ENCODE measurements at places on chromosomes 12 and 14.

- no peak for DNase-seq
Measured at GRCh38 chr12:106997916-106998315, 11.0 kb upstream of the MTERF2 start.

GRCh38 chr12:115024531-115024930 is 340.6 kb upstream of the TBX3 start:
- DNase-seq = no peak

GRCh38 chr14:103703433-103704385 is 11.5 kb downstream of the XRCC3 start:
- no peak for DNase-seq

- no peak for DNase-seq
Measured at GRCh38 chr12:107474639-107475539, 210.7 kb upstream of the PWP1 start.

- no peak for DNase-seq
Measured at GRCh38 chr12:116376354-116377193, 99.1 kb upstream of the MED13L start.

DNA sequence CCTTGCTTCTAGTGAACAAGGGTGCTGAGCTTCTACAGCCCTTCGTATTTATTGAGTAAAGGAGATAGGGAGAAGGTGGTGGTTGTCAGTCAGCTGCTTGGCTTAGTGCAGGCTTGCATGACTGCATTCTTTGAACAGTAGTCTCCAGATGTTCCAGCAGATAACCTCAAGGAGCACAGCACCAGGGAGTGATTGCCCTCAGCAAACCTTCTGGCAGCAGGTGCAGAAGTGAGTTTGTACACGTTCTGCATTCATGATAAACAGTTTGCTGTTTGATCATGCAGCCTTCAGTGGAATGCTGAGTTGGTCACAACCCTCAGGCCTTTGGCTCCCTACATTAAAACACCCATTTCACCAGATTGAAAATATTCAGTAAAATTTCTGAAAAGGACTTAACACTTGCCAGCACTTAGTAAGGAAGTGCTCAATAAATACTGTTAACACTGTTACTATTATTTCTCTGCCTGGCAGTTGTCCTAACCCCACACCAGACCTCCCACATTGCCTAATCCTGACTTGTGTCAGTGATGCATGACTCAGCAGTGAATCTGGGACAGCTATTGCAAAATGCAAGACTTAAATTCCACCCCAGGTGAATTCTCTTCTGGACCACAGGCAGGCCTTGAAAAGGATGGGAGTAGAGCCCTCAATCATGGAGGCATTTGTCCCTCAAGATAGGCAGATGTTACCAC is 18.9 kb upstream of the CARMIL3 start:
- DNase-seq = no peak

All from activated CD4-positive, alpha-beta T cell treated with anti-CD3 and anti-CD28 coated beads for 4 hours (primary cell).